MV-4-11 (cell line): ENCODE measurements at places on chromosomes 5 and 9.

- DNase-seq, result no peak
Observed at GRCh38 chr5:80540691-80541090, 29.4 kb downstream of the ANKRD34B start.

- no peak for DNase-seq
Observed at GRCh38 chr5:120512791-120513650, 48.9 kb downstream of the PRR16 start.

- peak; percentile 54 for DNase-seq
Observed at GRCh38 chr5:42876375-42876844, 64.7 kb upstream of the SELENOP start.

- DNase-seq, result peak; percentile 87
Observed at GRCh38 chr5:170393235-170393634, 4.1 kb upstream of the KCNMB1 start.

DNA sequence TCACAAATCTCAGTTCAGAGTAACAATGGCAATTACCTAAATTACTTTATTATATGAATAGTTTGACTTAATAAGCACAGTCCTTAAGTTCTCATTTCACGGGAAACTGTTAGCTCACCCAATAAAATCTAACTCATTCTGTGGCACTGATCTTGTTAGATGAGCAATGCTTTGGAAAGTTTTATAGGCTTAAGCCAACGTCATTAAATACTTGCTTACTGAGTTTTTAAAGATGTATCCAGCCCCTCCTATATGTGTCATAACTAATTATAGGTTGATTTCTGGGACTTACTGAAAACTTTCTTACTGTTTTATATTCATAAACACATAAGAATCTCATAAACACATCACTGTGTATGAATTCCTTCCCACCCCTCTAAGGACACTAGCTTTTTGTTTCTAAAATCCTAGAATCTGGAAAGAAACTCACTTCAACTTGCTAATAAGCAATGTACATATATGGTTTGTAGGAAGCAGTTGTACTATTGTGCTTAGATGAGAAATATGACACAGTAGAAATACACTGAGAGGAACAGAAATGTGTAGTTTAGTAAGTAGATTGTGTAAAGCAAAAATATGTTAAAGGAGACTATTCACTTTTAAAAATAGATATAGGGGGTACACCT lies 14.1 kb upstream of the MARCOL start:
- DNase-seq, result no peak

DNA sequence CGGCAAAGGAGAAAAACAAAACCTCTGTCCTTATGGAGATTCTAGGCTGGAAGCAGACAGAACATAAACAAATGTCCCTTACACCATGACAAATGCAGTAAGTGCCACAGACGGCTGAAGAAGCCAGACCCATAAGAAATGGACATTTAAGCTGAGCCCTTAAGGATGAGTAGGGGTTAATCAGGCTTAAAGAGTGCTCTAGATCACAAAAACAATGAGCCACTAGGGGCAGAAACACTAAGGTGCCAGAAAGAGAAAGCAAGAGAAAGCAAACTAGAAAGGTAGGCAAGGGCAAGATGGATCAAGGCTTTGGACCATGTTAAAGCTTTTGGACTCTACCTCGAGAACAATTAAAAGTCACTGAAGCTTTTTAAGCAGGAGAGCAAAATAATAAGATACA lies 326.9 kb upstream of the WWC1 start:
- no peak for DNase-seq

DNA sequence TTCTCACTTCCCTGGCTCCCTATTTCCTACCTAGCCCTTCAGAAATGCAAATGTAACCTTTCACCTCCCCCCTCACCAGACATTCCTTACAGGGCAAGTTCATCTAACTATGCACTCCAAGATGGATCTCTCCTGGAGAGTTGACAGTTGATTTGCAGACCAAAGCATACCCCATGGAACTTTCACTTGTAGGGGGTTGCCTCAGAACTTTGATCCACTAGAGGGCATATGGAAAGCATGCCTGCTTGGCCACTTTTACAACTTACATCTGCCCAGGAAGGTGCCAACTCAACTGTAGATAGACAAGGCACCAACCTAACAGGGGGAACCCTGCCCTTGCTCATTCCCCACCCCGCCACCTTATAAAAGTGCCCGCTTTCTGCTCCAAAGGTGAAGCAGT lies 187.8 kb downstream of the NXNL2 start:
- peak; percentile 30 for DNase-seq

GRCh38 chr9:135517407-135517822 lies 3.8 kb upstream of the LCN1 start:
- no peak for DNase-seq

DNA sequence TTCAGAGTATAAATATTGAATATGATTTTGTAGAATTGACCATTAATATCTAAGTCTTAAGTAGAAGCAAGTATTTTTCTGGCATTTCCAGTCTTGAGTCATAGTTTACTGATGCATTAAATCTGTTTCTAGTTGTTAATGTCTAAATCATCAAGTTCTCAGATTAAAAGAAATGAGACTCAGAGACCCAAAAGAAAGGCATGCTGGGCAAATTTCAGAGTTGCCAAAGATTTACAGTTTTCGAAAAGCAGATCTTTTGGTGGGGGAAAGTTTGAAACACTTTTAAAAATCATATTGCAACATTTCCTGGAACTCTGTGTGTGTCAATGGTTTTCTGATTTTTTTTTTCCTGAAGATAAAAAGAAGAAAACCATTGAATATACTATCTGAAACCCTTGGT lies 60.9 kb downstream of the ANKRD55 start:
- DNase-seq, result peak; percentile 43

DNA sequence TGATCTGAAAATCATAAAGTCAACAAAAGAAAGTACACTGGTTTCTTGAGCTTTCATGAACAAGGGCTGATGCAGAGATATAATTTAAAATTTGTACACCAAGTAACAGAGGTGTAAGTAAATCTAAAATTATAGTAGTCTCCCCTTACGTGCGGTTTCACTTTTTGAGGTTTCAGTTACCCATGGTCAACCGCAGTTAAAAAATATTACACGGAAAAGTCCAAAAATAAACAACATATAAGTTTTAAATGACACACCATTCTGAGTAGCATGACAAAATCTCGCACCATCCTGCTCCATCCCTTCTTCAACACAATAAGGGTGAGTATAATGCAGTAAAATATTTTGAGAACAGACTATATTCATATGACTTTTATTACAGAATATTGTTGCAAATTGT lies 54.4 kb downstream of the AUH start:
- peak; percentile 61 for DNase-seq

DNA sequence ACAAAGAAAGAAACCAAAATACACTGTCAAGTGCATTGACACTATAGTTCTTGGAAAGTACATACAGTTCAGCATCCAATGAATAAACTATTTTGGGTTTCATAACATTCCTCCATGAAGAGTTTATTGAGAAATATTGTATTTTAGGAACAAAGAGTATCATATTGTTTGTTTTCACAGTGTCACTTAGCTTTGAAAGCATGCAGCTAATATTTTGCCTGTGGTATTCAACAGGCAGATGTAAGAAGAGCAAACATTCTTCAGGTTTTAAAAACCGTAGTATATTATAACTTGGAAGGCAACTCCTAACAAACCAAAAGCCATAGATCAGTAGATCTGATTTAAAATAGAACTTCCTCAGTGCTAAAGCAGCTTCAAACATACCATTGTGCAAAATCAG lies 4.5 kb downstream of the PRELID2 start:
- DNase-seq, result no peak

DNA sequence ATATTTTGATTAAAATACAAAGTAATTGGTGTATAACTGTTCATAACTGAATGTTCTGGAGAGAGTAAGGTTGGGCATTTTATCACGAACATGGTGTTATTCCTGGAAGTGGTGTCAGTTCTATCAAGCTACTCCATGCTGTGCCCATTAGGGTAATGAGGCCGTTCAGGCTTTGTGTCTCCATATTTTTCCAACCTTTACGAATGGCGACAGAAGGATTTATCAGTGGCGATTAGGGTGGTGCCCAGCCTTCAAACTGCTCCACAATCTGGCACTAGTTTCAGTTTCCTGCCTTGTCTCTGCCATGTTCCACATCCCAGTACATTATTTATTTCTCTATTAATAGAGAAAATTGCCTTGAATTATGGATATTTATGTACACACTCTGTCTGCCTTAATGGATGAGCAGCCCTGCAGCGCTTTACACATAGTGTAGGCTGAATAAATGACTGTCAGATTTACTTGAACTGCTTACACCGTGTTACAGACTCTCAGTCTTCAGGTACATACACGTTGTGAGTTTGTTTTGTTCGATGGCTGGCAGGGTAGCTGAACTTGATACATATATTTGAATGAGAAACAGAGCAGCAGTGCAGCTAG lies 23.9 kb upstream of the TMC1 start:
- no peak for DNase-seq

DNA sequence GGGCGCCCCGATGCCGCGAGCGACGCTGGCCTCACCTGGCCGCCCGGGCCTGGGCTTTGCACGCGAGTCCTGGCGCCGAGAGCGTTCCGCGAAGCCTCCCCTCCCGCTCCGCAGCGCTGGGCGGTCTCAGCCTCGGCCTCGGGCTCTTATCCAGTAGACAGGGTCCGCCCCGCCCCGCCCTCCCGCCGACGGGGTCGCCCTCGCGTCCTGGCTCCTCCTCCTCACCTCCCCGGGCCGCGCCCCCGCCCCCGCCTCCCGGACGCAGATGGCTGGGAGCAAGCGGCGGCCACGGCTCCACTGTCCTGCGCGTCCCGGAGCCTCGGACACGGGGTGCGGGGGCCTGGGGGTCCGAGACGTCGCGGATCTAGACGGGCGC lies at the start of gene SLC6A3:
TSS of gene SLC6A3 (minus strand) at position 128 of the 376 bp plus-strand sequence. CDS start 2,243 bp downstream, outside the sequence.
- no peak for DNase-seq

- no peak for DNase-seq
Observed at GRCh38 chr5:81786991-81787390, 36.1 kb upstream of the SSBP2 start.

DNA sequence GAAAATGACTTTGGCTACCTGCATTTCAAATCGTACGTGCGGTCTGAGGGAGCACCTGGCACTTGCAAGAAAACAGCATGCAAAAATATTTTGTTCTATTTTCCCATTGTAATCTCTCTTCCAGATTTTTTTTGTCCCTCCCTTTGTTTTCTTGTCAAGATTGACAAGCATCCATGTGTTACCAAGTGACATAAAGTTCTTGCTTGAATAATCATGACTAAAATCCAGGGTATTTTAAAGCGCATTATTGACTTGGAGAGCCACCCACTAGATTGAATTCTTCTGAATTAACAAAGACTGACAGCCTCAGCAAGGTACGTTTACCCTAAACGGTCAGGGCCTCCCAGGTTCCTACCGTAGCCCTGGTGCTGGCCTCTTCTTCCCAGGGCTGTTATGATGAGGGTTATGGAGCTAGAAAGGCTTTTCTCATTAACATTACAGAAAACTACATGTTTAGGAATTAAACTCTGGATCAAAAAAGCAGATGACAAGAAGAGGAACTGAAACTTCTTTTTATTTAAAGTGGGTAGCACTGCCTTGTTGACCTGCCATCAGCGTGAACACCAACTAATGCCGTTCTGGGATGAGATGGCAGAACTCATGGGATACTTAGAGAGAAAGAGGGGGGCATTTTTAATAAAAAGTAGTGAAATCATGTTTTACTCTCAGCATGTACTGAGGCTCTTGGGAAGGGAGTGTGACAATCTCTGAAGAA lies 297.0 kb downstream of the EFNA5 start:
- DNase-seq, result peak; percentile 67

DNA sequence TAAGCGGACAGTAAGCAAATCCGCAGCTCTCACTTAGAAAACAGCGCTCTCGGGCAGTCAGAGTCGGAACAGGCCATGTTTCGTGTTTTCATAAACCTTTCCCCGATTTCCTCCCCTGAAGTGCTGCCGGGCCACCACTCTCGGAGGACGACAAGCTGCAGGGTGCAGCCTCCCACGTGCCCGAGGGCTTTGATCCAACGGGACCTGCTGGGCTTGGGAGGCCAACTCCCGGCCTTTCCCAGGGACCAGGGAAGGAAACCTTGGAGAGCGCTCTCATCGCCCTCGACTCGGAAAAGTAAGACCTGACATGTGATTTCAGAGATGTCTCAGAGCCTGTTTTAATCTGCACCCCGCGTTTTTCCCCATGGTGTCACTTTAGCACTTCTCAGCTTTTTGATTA lies 99.8 kb upstream of the CACNA1B start:
- no peak for DNase-seq

- DNase-seq, result no peak
Observed at GRCh38 chr5:175479125-175479881, 943 bp downstream of the SFXN1 start.

DNA sequence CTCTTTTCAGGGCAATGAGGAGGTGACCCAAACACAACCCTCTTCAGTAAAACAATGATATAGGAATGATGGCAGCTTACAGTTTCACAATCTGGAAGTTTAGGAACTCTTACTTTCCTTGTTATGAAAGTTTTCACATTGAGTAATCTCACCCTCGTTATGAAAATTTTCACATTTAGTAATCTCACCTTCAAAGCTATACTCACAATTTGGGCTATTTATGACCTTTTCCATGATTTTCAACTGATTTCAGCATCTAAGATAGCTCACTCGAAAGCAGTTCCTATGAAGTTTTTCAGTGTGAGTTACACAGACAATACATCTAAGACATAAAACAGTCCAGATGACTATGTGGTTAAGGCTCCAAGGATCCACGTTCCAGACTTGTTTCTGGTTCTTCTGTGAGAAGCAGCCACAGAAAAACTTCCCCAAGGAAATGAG lies 57.1 kb downstream of the FOXD1 start:
- DNase-seq, result peak; percentile 13

DNA sequence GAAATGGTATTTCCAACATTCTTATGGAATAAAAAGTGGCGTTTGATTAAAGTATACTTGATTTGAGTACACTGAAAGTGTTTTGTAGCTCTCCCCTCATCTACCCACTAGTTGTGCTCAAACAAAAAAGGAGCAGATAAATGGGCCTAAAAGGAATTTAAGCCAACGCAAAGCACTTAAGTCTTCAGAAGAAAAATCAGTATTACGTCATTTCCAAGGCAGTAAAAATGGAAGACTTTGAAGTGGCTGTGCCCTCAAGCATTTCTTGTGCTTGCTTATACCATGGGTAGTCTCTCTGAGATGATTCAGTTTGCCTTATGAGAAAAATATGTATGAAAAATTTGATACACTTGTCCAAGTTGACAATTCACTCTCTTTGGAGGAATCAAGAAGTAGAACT lies 279.9 kb upstream of the CD180 start:
- no peak for DNase-seq

DNA sequence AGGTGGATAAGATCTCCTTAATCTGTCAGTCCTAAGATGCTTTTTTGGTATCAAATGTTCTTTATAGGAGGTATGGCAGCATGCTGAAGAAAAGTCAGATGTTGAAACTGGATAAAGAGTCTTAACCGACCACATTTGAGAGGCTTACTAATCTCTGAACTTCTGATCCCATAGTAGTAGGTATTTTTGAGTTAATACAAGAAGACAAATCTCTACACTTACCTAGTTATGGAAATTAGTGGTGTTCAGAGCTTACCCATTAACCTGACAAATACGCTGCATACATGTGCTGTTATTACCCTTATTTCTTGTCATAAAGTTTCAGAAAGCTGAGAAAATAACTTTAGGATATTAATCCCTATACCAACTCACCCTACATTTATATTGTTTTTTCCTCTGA lies 83.0 kb downstream of the ISL1 start:
- no peak for DNase-seq
